Stimulated activated CD4-positive, alpha-beta T cell treated with anti-CD3 and anti-CD28 coated beads, Interleukin-12 subunit alpha, Interleukin-12 subunit beta, amount 100 ng/mL, for 48 hours (primary cell): ENCODE measurements at places on chromosomes 13 and 19.

- DNase-seq, result no peak
Measured at GRCh38 chr13:37453246-37453645, 145.3 kb downstream of the POSTN start.

DNA sequence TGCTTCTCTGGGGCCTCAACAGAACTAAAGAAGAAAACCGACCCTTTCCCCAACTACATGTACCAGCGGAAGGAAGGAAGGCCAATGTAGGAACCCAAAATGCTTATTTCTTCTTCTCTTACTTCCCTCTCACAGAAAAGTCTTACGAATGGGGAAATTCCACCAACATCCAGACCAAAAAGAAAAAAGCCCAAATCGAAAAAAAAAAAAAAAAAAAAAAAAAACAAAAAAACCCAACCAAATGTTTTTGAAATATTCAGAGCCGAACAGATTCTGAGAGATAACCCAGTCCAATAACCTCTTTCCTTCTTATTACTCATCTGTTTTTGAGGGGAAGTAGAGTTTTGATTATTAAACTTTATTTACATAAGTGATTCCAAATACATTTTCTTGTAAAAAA is 3.9 kb downstream of the PPM1N start:
- DNase-seq, result no peak

DNA sequence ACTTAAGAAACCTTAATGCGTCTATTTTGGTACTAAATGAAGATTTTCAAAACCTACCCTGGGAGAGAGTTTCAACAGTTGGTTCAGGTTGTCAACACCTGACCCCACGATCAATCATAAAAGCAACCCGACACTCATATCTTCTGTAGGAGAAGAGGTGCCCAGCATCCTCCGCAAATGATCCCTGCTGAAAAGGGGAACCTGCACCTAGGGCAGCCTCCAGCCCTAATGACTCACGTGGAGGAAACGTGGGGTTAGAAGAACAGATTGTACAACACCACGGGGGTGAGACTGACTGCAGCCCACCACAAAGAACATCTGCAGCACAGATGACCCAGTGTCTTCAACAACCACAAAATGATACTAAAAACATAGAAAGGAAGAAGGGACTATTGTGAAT is 116.3 kb downstream of the RAB20 start:
- DNase-seq, result no peak

GRCh38 chr13:51243832-51244231 is 21.6 kb downstream of the FAM124A start:
- DNase-seq, result no peak

DNA sequence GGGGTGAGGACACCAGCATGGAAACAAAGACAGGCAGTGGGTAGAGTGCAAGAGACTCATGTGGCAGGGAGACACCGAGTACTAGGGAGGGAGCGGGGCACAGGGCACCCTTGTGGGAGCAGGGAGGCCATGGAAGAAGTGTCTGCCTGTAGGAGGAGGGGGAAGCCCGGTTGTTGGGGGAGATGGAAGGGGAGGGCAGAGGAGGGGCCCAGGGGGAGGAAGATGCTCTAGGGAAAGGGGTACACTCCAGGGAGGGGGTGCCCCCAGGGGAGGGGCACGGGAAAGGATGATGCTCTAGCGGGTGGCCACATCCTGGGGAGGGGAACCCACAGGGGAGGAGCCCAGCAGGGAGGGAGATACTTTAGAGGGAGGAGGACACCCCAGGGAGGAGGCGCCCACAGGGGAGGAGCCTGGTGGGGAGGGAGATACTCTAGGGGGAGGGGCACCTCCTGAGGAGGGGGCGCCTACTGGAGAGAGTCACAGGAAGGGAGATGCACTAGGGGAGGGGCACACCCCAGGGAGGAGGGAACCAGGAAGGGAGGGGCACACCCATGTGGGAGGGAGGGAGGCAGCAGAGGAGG is 24.9 kb downstream of the CPAMD8 start:
- DNase-seq, result peak; percentile 32

- no peak for DNase-seq
Measured at GRCh38 chr13:51816604-51817249, 12.8 kb upstream of the DHRS12 start.

GRCh38 chr13:29480893-29481525 is 114.5 kb downstream of the SLC7A1 start:
- no peak for DNase-seq
